CD4-positive, alpha-beta T cell treated with Interleukin-12 subunit alpha and Interleukin-12 subunit beta, for 1 hour (primary cell): ENCODE measurements at places on chromosomes 2 and 18.

- no peak for DNase-seq
Observed at GRCh38 chr18:43312891-43313290, 35.6 kb upstream of the SYT4 start.

GRCh38 chr18:44882163-44882868 is 201.6 kb downstream of the SETBP1 start:
- no peak for DNase-seq

- no peak for DNase-seq
Observed at GRCh38 chr2:44715671-44716081, 225.8 kb upstream of the SIX3 start.

GRCh38 chr2:148007219-148007900 is 13.2 kb downstream of the ORC4 start:
- no peak for DNase-seq

- DNase-seq, result no peak
Observed at GRCh38 chr2:159213296-159213695, 73.2 kb downstream of the WDSUB1 start.

GRCh38 chr2:105361102-105361889 is 24.0 kb downstream of the C2orf49 start:
- DNase-seq, result no peak

- no peak for DNase-seq
Observed at GRCh38 chr18:23879126-23879525, 135.4 kb upstream of the TTC39C start.

GRCh38 chr2:38243186-38243880 is 133.7 kb downstream of the ATL2 start:
- DNase-seq, result no peak

DNA sequence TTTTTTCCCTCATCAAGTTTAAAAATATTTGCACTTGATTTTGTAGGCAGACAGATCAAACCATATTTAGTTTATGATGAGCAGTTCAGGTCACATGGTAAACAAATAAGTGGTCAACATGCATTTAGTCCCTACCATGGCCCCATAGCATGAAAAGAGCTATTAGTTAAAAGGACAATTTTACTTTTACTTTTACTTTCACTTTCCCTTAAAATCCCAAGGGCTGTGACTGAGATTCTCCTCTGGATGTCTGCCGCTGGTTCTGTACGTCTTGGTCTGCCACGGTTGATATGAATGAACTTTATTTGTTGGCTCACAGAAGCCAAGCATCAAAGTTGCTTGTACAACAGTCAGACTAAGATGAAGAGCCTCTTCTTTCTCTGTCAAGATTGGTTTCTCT is 626.2 kb upstream of the CDH7 start:
- no peak for DNase-seq

DNA sequence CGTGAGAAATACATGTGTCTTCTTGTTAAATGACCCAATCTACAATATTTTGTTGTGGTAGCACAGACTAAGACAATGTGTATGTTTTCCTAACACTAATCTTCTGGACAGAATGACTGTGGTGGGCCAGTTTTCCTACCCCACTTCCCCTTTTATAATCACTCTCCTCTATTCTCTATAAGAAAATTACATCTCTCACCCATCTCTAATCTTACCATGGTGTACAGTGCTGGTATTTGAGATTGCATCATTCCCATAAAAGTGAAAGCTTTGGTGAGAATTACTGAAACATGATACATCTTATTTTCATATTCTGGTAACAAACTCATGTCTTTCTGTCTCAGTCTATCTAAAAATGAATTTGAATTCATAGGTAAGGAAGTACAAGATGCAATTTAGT is 40.5 kb downstream of the CAVIN2 start:
- DNase-seq, result no peak

GRCh38 chr2:55157474-55157884 is 74.6 kb downstream of the CLHC1 start:
- no peak for DNase-seq

DNA sequence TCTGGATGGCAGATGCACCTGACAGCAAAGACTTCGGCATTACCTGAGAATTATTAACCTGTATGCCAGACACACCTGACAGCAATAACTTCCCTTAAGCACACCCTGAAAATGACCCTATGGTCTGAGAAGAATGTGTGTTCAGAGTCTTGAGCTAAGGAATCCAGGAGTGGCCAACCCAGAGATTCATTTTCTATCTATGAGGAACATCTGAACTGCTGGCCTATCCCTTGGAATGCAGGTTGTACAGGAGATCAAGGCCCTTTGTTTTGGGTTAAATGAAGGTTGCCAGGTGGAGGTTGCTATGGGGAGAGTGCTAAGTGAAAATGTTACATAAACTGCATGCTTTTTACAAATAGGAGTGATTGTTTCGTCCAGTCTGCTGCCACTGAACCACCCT is 200.9 kb upstream of the MEIS1 start:
- DNase-seq, result no peak

GRCh38 chr18:37624318-37624717 is 58.7 kb upstream of the CELF4 start:
- no peak for DNase-seq

DNA sequence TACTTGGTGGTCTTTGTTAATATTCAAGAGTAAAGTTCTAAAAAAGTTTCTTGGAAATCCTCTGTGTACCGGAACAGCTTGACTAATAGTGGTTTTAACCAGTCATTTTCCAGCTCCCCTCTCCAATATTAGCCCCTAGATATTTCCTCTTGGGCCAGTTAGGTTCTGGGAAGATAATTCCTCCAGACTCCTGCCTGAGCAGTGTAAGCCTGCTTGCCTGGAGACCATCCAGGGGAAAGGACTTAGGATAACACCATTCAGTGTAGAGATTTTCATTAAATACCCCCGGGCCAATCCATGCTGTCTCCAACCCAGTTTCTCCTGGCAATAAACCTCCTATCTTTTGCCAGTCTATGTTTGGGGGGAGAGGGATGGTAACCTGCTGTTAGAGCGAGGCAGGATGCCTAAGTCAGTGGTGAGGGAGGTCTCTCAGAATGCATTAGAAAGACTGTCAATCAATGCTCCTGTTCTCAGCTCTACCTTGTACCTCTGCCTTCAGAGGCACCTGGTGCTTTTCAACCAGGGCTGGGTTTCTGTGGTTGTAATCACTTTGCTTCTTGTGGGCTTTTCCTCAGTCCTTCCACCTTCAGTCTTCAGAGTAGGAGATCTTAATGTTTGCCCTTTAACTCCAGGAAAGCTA is 186.4 kb downstream of the RNF152 start:
- no peak for DNase-seq

- peak; percentile 84 for DNase-seq
Observed at GRCh38 chr2:42124011-42124785, 45.0 kb upstream of the EML4 start.

DNA sequence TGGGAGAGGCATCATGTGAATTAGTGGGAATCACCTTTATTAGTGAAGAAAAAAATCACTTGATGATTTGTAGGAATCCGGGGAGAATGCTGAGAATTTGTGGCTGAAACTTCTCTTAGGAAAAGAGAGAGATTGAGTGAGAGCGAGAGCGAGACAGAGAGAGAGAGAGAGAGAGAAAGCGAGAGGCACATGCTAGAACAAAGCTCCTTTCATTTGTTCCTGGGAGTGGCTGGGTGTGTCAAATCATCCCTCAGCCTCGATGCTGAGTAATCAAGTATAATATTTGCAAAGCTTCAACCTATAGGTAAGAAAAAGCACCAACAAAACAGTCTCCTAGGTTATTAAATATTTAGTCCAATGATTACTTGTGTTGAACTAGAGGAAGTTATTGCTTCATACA is 4.4 kb upstream of the SERPINB5 start:
- no peak for DNase-seq

GRCh38 chr2:228945710-228946109 is 325.4 kb downstream of the PID1 start:
- DNase-seq, result no peak

DNA sequence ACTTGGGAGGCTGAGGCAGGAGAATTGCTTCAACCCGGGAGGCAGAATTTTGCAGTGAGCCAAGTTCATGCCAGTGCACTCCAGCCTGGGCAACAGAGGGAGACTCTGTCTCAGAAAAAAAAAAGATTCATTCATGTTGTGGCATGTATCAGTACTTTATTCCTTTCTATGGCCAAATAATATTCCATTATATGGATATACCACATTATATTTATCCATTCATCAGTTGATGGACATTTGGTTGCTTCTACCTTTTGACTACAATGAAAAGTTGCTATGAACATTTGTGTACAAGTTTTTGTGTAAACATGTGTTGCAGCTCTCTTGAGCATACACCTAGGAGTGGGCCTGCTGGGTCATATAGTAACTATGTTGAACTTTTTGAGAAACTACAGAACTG is 9.2 kb upstream of the MAT2A start:
- DNase-seq, result no peak

- DNase-seq, result no peak
Observed at GRCh38 chr2:71694501-71695234, 241.3 kb downstream of the DYSF start.
